NCI-H345 (cell line): ENCODE measurements at places on chromosomes 4 and X.

- DNase-seq: no peak
Observed at GRCh38 chrX:2958199-2958598, 29.1 kb upstream of the ARSD start.

DNA sequence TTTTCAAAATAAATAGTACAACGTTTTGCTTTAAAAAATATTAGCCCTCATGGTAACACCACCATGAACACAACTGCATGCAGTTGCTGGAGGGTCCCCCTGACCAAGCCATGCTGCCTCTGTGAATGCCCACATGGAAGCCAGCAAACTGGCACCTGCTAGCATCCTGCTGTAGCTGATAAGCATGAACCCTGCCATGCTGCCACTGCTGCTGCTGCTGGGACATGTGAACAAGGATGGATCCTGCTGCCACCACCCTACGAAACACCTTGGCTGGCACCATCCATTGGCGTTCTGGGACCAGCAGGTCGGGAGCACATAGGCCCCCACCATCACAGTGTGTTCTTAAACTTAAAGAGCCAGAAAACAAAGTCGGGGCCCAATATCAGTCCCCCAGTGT is 83.9 kb downstream of the SATL1 start:
- no peak for DNase-seq

DNA sequence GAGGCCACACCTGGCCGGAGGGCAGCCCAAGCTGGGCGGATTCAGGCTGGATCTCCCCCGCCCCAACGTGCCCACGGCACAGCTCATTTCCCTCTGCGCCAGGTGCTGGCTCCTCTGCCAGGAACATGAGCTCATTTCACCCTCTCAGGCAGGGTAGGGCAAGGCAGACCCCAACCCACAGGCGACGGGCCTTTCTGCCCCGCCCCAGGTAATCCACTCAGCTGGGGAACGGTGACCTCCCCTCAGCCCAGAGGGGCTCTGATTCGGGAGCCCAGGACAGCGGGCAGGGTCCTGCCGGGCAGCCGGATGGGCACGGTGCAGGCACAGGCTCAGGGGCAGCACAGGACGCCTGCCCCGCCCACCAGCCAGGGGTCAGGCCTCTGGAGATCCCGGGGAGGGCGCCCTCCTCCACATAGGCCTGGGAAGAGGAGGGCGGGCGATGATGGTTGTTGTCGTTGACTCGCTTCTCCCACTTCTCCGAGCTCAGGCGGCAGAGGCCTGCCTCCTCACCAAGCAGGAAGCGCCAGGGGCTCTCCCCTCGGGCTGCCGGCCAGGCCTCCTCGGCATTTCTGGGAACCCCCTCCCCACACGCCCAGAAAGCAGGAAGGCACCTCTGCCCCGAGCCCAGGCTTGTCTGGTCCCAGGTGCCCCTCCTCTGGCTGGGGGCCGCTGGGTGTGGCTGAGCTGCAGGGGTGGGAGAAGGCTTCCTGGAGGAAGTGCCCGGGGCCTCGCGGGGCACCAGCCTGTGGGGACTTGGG is 31.1 kb downstream of the TACC3 start:
- DNase-seq: no peak

DNA sequence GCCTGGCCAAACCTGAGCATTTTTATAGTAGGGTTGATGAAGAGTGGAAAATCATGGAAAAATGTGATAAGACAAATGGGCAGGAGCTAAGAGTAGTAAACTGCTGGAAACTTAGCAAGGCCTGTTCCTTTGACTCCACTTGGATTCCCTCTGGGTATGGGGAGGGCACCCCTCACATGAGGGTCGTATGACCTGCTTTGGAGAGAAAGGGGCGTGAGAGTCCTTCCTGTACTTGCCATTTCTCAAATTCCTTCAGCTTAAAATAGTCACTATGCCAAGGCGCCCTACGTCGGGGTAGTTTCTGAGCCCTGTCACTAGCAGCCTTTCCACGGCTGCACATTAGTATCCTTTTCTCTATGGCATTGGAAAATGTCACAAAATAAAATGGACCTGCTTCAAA is 49.1 kb downstream of the GPRIN3 start:
- DNase-seq: no peak

DNA sequence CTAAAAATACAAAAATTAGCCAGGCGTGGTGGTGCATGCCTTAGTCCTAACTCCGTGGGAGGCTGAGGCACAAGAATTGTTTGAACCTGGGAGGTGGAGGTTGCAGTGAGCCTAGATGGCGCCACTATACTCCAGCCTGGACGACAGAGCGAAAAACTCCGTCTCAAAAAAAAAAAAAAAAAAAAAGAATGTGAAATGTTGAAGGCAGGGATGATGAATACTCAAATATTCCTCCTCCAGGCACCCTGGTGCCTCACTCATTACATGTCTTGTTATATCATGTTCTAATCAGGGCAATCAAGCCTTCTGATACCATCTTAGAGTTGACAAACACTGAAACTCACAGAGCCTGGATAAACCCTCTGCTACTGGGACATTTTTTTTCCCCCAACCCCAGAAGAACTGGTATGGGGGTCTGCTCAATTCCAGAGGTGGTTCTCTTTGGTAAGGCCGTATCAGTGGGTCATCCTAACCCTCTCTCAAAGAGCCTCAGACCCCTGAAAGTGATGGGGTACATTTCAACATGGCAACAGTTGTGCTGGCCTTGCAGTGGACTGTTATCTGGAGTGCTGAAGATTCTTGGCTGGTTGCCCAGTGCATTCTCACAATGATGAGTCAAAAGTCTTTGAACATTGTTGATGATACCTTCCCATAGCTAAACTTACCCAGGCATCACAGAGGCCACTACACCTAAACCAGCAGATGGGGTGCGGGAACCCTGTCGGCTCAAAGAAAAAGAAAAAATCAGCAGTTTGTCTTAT is 2.4 kb upstream of the SH3KBP1 start:
- DNase-seq: peak; percentile 47

- no peak for DNase-seq
Observed at GRCh38 chrX:136215559-136215958, 35.6 kb downstream of the MAP7D3 start.

GRCh38 chr4:140743194-140743931 is 12.8 kb downstream of the TBC1D9 start:
- DNase-seq: peak; percentile 42

GRCh38 chr4:75892508-75892907 is 9.7 kb downstream of the PPEF2 start:
- DNase-seq: no peak

- DNase-seq: peak; percentile 79
Observed at GRCh38 chr4:22130741-22131140, 182.2 kb upstream of the KCNIP4 start.

GRCh38 chr4:122221322-122221721 is 69.2 kb downstream of the BLTP1 start:
- DNase-seq: no peak

DNA sequence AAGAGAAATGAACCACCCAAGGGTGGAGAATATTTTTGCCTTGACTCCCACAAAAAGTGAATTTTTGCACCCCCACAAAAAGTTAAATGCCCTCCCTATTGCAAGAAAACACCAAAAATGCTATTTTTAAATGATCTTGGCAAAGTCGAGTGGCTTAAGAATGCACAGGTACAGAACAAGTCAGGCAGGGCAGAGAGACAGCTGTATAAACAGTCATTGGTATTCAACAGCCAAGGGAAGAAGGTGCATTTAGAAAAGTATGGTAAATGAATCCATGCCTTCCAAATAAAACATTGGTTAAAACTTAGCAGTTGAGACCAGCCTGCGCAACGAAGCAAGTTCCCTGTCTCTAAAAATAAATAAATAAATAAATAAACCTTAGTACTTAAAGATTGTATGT is 169.3 kb downstream of the CHIC2 start:
- peak; percentile 14 for DNase-seq

DNA sequence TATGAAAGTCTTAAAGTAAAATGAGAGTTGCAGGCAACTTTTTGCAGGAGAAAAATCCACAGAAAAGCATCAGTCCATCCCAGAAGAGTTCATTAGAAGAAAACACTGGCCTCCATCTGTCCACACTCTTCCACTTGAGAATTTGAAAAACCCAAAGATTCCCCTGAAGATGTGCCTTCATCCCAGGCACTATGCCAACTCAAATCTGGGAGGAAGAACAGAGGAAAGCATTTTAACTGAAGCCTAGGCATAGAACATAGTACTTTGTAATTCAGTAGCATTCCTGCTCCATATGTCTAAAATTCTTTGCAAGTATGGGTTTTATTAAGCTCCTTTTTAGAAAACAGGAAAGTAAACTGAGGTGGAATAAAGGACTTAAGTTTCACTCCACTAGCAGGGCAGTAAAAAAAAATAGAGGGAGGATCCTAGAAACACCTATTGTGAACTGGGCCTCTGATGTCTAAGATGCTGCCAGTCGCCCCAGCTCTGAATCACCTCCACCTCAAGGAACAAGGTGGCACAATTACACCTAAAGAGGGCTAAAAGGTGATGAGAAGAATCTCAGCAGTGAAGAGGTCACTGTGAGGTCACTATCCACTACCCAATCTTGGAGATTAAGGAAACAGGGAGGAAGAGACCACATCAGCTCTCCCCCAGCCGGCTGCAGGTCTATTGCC is 141.9 kb upstream of the FAM241A start:
- no peak for DNase-seq

DNA sequence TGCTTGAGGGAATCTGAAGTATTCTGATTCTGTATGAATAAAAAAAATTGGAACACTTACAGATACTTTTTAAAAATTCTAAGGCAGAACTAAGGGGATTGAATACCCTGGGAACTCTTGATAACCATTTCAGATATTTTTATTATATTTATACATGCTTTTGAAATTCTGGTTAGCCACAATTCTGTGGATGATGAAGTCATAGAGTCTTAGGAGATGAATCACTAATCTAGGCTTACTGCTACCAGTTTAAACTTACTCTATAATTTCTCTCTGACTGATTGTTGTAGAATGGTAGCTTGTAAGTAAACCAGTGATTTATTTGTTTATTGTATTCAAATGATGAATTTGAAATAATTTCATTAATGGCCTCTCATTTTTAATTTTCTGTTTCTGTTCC is 11.4 kb upstream of the SLAIN2 start:
- DNase-seq: no peak

- DNase-seq: no peak
Observed at GRCh38 chr4:140672416-140672815, 83.8 kb downstream of the TBC1D9 start.

GRCh38 chr4:32172086-32172485 is 1451.9 kb downstream of the PCDH7 start:
- DNase-seq: no peak

- DNase-seq: no peak
Observed at GRCh38 chr4:123955167-123955800, 558.7 kb downstream of the SPRY1 start.

DNA sequence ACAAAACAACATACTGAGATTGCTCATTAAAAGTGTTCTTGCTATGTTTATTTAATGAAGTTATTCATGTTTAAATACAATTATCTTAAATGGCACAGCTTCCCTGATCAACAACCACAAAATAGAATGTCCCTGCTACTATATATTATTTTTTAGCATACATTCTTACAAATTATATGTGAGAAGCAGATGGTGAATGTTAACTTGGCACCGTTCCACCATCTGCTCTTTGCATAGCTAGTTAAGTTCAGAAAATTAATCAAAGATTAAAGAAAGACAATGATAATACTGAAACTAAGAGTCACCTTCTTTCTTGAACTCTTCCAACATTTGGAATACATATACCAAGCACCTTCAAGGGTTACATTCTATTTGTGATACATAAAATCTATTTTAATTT is 94.2 kb downstream of the PPP3CA start:
- no peak for DNase-seq

- DNase-seq: no peak
Observed at GRCh38 chr4:85565761-85566480, 91.0 kb downstream of the ARHGAP24 start.

- DNase-seq: no peak
Observed at GRCh38 chr4:129337228-129337620, 241.3 kb downstream of the C4orf33 start.

- DNase-seq: no peak
Observed at GRCh38 chr4:143294310-143294709, 42.4 kb upstream of the GAB1 start.

DNA sequence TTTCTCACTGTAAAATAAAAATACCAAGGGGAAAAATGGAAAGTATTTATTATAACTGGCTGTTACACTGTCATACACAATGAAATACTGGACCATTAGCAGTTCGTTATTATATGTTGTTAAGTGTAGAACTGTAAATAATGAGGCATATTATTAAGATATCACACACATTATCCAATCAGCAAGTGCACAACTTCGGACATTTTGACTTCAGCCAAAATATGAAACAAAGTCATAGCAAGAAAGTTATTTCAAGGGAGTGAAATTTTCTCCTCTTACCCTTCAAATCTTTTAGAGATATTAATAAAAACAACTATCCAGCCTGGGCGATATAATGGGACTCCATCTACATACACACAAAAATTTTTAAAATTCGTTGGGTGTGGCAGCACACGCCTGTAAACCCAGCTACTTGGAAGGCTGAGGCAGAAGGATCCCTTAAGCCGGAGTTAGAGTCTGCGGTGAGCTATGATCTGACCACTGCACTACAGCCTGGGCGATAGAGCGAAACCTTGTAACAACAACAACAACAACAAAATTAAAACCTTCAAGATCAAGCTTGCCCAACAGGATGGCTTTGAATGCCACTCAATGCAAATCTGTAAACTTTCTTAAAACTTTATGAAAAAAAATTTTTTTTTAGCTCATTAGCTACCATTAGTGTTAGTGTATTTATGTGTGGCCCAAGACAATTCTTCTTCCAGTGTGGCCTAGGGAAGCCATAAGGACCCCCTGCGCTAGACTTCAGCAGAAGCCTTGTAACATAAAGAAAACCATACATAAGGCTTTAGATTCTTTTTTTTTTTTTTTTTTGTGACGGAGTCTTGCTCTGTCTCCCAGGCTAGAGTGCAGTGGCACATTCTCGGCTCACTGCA is 1.3 kb upstream of the CISD2 start:
- DNase-seq: no peak

GRCh38 chr4:24888475-24889344 is 24.1 kb downstream of the CCDC149 start:
- DNase-seq: no peak

- DNase-seq: no peak
Observed at GRCh38 chr4:114378305-114378903, 220.2 kb upstream of the UGT8 start.

- DNase-seq: no peak
Observed at GRCh38 chrX:12441381-12442128, 303.3 kb downstream of the FRMPD4 start.

DNA sequence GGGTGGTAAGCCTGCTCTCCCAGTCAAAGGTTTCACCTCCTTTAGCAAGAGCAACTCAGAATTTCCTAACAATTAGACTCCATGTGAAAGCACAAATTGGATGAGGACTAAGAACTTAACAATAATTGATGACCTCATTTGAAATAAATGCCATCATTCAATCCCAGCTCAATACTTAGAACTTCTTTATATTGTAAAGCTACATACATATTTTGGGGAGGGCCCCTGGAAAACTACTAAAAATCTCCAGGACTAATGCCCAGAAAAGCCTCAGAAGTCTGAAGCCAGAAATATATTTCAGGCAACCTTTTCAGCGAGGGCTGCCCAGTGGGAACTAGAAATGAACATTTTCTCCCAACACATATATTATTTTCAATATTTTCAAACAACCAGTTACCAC is 38.1 kb downstream of the AMOT start:
- no peak for DNase-seq
